ENCODE measurements at places on chromosomes 1 and 21.

GRCh38 chr1:46334030-46334384 lies 6.6 kb upstream of the NSUN4 start:
- DNase-seq, result no peak

DNA sequence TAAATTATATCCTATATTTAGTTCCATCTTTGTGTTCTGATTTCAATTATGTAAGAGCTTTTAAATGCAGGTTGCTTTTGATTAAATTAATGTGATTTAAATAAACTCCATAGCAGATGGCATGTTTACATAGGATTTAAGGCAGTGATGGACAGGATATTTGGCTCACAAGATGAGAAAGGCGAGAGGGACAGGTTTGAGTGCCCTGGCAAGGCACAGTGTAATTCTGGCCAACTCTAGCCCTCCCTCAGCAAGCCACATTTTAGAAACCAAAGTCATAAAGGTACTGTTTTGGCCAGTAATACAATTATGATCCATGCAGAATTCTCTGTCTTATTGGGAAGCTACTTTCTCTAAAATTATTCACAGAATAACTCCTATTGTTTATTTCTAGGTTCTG lies 50.6 kb upstream of the C1orf146 start:
- no peak for DNase-seq

GRCh38 chr1:200729863-200730262 lies 8.8 kb upstream of the CAMSAP2 start:
- DNase-seq, result no peak

GRCh38 chr1:208467151-208467780 lies 223.1 kb upstream of the PLXNA2 start:
- DNase-seq, result no peak

DNA sequence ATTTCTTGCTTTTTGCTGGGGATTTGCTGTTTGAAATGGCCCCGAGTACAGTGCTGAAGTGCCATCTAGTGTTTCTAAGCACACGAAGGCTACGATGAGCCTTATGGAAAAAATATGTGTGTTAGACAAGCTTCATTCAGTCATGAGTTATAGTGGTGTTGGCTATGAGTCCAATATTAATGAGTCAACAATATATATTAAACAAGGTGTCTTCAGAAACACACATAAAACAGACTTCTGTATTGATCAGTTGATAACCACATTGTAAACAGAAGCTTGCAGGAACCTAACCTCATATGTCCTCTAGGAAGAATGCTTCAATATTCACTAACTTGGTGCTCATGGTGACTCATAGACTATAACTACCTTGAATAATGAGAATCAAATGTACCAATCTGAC lies 1.7 kb upstream of the GJB5 start:
- DNase-seq, result no peak
